ENCODE measurements at places on chromosomes 13 and 19.

DNA sequence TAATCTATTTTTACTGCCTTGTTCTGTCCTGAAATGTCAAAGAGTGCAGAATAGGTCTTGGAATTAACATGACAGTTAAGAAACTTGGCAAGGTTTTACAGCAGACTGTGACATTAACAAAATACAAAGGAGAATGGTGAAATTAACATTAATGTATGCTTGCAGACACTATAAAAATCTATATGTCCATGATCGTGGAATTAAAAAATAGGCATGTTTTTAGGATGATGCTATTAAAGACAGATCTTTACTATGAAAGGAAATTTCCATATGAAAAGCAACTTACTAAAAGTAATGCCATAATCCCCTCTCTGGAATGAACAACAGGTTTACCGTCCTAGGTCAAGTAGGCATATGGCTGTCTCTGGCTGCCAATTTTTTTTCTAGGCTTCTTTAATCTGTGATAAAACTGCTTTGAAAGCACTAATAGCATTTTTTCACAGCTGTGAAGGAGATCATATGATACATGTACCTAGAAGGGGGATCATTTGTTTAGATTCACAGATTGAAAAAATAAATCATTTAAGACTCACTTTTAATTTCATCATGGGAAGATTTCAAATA lies 291.5 kb downstream of the ZNF536 start:
- DNase-seq = no peak

- no peak for DNase-seq
Measured at GRCh38 chr19:36054733-36055686, at the start of gene WDR62. TSS of gene WDR62 (plus strand) at chr19:36054897. CDS start at chr19:36054972, 75 bp downstream.

DNA sequence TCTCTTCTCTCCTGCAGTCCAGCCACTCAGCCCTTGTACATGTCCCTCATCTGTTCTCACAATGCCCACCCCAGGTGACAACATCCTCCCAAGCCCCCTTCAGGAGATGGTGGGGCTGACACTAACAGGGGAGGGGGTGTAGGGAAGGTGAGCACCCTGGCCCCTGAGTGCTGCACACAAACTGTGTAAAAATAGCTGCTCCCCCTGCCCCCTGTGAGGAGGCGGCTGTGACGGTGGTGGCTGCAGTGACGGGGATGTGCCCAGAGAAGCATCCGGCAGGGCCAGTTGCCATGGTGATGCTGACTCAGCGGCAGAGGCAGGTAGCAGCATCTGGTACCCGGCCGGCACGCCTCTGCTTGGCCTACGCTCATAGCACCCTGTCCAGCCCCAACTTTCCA lies 13.0 kb upstream of the JUND start:
- no peak for DNase-seq

GRCh38 chr19:55158848-55159749 lies 1.6 kb upstream of the TNNI3 start:
- peak; percentile 49 for DNase-seq

GRCh38 chr19:30744741-30745475 lies 372.7 kb downstream of the ZNF536 start:
- no peak for DNase-seq
